ENCODE measurements at places on chromosomes 13 and 19. TPM values are rescaled to one million over a fixed set of nuclear protein-coding genes. Genes with fewer than 3 reads are reported as not detected.

GRCh38 chr13:21395953-21396352 lies 63.1 kb downstream of the ZDHHC20 start:
- H3K36me3 ChIP-seq: peaks cover 12% of the 10 kb centered on the region
- H3K27me3 ChIP-seq: no peaks in the 10 kb centered on the region
- H3K4me3 ChIP-seq: no peak overlapping the region
- no peaks in the 10 kb centered on the region for H3K4me1 ChIP-seq

DNA sequence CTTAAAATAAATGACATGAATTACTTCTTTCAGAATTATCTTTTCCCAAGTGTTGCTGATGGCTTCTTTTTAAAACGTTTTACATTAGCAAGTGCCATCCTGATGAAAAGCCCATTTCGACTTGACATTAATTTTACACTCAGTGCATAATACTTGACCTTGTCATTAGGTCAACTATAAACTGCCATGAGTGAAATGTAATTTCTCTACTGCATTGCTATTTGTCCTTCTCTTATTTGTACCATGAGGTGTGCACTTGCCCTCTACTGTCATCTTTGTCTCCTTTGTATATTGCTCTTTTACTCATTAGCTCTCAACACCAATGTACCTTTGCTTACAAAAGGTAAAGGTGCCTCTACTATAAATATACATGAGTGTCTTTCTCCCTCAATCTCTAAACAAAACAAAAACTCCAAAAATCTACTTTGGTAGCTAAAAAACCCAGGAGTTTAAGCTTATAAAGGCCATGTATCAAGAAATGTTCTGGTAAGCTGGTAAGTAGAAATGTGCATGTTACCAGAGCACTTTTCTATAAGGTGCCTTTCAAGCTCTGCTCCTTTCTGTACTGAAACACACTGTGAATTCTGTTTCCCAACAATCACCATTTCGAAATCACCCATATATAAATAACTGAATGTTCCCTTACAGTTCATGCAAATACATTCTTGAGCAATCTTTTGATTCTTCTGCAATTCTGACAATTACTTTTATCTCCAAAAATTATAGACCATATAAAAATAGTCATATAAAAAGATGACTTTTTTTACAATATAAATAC lies 351.4 kb downstream of the SLITRK5 start:
- no peaks in the 10 kb centered on the region for H3K4me1 ChIP-seq
- H3K27ac ChIP-seq: no peak overlapping the region
- no peak for DNase-seq
- no peak overlapping the region for H3K4me3 ChIP-seq
- no peaks in the 10 kb centered on the region for H3K36me3 ChIP-seq
- no peaks in the 10 kb centered on the region for H3K27me3 ChIP-seq

DNA sequence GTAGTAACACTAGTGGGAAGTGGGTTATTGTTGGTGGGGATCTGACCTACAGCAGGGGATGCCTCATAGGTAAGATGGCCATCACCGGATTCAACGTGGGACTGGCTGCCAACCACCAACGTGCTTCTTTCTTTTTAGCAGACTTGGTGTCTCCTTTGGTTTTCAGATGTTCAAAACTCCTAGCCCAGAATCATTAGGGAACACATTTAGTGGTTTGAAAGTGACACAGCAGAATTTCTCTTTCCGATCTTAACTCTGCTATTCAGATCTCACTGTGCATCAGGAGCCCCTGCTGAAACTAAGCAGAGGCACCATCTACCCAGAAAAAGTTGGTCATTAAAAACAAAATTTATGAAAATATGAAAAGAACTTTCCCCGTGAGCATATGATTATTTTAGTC lies 36.7 kb upstream of the PCDH8 start:
- no peak for DNase-seq
- no peak overlapping the region for H3K27ac ChIP-seq
- no peak overlapping the region for H3K4me3 ChIP-seq
- no peaks in the 10 kb centered on the region for H3K36me3 ChIP-seq
- peaks cover 17% of the 10 kb centered on the region for H3K4me1 ChIP-seq

DNA sequence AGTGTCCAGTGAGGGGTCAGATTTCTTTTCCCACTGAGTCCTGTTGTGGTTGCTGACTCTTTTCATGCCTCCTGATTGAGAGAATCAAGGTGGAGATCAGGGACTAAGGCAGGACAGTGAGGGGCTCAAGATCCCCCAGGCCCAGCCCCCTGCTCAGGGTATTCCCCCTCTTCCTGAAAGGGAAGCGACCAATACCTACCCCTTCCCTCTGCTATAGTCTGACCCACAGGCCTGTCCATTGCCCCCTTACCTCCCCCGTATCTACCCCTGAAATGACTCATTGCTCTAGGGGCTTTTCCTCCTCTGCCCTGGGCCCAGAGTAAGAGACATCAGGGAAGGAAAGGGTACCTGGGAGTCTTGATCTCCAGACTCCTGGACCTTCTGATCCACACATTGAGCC lies 1320.5 kb downstream of the UQCRFS1 start:
- no peak for DNase-seq
- H3K4me1 ChIP-seq: no peaks in the 10 kb centered on the region
- no peak overlapping the region for H3K27ac ChIP-seq
- H3K36me3 ChIP-seq: no peaks in the 10 kb centered on the region

DNA sequence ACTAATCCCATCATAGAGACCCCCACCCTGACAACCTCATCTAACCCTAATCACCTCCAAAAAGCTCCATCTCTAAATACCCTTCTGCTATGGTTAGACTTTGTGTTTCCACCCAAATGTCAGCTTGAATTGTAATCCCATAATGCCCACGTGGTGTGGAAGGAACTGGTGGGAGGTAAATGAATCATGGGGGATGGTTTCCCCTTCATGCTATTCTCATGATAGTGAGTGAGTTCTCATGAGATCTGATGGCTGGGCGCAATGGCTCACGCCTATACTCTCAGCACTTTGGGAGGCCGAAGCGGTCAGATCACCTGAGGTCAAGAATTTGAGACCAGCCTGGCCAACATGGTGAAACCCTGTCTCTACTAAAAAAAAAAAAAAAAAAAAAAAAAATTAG lies 2.6 kb downstream of the VMAC start:
- H3K4me1 ChIP-seq: no peaks in the 10 kb centered on the region
- no peak overlapping the region for H3K27ac ChIP-seq
- H3K27me3 ChIP-seq: no peaks in the 10 kb centered on the region
- no peak overlapping the region for H3K4me3 ChIP-seq
- DNase-seq: no peak
- no peaks in the 10 kb centered on the region for H3K36me3 ChIP-seq

DNA sequence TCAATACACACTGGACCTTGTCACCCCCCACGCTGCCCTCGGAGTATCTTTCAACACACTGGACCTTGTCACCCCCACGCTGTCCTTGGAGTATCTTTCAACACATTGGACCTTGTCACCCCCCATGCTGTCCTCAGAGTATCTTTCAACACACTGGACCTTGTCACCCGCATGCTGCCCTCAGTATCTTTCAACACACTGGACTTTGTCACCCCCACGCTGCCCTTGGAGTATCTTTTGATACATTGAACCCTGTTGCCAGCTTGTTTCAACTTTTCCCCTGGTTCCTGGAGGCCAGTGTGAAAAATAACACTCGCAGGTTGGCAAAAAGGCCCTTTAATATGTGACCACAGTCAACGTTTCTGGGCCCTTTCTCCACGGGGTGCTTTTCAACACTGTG lies 247.8 kb downstream of the TEX29 start:
- no peak overlapping the region for H3K4me3 ChIP-seq
- no peaks in the 10 kb centered on the region for H3K27me3 ChIP-seq
- DNase-seq: no peak
- H3K36me3 ChIP-seq: no peaks in the 10 kb centered on the region

The SPART gene
- 74.1 TPM for total RNA-seq
